ENCODE measurements at places on chromosomes 2 and 18.

- DNase-seq: peak; percentile 70
These were observed 1.3 kb downstream of the ZNF521 start for GRCh38 chr18:25350489-25351251.

- DNase-seq: no peak
These were observed 1442.6 kb downstream of the SUCLG1 start for GRCh38 chr2:83016343-83017110.

GRCh38 chr18:58009166-58009565 is 34.9 kb upstream of the NEDD4L start:
- DNase-seq: no peak

- no peak for DNase-seq
These were observed 104.0 kb downstream of the PRPF40A start for GRCh38 chr2:152613235-152613634.

DNA sequence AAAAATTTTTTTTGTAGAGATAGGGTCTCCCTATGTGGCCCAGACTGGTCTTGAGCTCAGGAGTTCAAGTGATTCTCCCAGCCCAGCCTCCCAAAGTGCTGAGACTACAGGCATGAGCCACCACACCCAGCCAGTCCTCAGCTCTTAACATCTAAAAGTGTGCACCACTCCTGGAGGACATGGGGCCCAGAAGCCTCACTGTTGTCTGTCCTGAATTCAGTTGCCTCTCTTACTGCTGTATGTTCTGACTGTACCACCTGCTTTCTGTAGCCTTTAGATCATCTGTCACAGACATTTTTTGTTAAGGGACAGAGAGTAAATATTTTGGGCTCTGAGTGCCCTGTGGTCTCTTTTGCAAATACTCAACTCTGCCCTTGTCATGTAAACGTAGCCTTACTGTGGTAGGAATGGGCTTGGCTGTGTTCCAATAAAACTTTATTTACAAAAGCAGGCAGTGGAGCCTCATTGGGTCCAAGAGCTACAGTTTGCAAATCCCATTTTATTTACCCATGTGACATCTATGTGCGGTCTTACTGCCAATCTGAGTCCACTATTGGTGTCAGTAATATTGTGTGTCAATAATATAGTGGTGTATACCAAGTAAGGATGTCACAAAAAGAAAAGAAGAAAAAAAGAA is 38.1 kb downstream of the TMEM37 start:
- no peak for DNase-seq

DNA sequence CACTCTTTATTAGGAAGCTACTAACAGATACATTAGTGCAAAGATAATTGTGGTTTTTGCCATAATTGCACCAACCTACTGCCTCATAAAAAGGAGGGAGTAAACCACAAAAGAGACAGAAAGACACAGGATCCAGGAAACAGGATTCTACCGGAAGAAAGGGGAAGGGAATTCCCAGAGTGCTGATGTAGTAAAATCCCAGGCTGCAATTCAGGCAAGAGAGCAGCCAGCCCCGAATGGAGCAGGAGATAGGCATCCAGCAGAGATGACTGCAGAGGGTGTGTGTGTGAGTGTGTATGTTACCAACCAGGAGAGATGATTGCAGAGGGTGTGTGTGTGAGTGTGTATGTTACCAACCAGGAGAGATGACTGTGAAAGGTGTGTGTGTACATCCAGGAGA is 84.4 kb downstream of the KCNS3 start:
- DNase-seq: peak; percentile 71

DNA sequence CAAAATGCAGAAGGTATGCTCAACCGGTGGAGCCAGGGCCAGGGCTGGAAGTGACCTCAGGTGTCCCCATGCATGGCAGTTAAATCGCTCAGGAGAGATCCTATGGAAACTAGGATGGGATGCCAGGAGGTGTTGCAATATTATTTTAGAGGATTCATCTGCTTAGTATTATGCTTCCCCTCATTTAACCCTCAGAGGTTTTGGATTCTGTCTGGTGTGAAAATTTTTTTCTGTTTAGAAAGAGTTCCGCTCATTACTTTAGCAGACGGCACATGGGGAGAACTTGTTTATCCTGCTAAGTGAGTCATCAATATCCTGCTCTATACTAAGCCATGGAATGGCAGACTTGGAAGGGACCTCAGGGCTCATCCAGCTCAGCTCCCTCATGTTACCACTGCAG is 42.5 kb downstream of the TRIB2 start:
- peak; percentile 94 for DNase-seq

- no peak for DNase-seq
These were observed 8.8 kb downstream of the FZD7 start for GRCh38 chr2:202042444-202042843.

DNA sequence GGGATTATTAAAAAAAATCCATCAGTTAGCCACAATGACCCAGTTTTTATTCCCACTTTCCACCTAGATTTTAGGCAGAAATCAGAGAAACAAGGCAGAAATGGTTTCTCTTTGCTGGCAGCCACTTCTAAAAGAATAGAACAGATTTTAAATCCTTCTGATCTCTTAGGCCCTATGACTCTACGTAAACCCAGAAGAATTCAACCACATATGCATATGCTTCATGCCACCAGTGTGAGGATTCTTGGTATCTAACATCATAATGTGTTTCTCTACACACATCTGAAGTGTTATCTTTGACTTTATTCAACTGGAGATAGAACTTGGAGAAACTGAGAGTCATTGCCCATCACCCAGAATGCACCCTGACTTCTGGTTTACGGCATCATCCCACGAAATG is 128.7 kb upstream of the TANK start:
- no peak for DNase-seq

DNA sequence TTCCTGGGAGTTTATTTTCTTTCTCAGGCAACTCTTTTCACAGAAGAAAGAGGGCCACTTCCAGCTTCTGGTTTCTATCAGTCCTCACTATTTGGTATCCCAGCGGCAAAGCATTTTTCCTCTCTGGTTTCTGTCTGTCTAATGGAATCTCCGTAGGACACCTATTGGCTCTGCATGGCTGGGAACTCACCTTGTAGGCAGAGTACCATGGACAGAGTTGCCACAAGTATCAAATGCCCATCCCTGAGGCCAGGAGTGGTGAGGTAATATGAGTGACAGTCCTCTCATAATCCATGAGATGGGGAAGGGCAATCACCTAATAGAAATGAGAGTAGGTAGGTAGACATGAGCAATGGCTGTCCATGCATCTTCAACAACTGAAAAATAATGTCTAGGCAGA is 369.5 kb upstream of the PIK3C3 start:
- DNase-seq: no peak

DNA sequence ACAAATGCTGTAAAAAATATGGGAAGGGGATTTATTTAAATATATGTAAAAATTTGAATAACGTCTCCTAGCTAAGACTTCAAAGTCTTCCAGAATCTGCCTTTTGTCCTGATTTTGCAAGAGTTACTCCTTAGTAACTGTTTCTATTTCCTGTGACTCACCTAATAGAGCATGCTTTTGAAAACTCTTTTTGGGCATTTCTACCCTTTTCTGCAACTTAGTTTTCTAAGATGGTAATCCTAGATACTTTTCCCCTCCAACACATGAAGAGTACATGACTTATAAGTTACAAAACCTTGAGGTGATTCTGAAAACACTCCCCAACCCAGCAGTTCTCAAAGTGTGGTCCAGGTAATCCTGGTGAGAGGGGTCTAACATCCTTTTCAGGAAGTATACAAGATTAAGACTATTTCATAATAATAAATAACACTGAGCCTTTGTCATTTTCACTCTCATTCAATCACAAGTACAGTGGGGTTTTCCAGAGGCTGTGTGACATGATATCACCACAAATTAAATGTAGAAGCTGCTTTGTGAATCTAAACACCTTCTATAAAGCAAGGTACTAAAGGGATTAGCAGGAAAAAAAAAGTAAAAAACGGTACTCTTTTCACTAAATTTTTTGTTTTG is 31.9 kb downstream of the PPP4R3B start:
- peak; percentile 61 for DNase-seq

GRCh38 chr2:74587664-74588277 is 33.3 kb downstream of the DOK1 start:
- peak; percentile 79 for DNase-seq

GRCh38 chr2:55986700-55987440 is 63.3 kb upstream of the EFEMP1 start:
- no peak for DNase-seq

DNA sequence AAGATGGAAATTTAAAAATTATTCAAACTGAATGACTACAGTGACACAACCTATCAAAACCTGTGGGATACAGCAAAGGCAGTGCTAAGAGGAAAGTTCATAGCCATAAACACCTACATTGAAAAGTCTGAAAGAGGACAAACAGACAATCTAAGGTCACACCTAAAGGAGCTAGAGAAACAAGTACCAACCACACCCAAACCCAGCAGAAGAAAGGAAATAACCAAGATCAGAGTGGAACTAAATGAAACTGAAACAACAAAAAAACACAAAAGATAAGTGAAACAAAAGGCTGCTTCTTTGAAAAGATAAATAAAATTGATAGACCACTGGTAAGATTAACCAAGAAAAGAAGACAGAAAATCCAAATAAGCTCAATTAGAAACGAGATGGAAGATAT is 247.2 kb upstream of the ZNF804A start:
- no peak for DNase-seq

GRCh38 chr2:179455824-179456223 is 191.2 kb upstream of the SESTD1 start:
- DNase-seq: no peak

GRCh38 chr18:31252522-31252921 is 65.4 kb upstream of the DSG1 start:
- DNase-seq: no peak

- no peak for DNase-seq
These were observed 50.3 kb upstream of the APCDD1 start for GRCh38 chr18:10404168-10404567.

GRCh38 chr18:23101861-23102432 is 33.3 kb upstream of the CABLES1 start:
- peak; percentile 72 for DNase-seq

- DNase-seq: no peak
These were observed 93.4 kb downstream of the PARD3B start for GRCh38 chr2:204638471-204639194.

DNA sequence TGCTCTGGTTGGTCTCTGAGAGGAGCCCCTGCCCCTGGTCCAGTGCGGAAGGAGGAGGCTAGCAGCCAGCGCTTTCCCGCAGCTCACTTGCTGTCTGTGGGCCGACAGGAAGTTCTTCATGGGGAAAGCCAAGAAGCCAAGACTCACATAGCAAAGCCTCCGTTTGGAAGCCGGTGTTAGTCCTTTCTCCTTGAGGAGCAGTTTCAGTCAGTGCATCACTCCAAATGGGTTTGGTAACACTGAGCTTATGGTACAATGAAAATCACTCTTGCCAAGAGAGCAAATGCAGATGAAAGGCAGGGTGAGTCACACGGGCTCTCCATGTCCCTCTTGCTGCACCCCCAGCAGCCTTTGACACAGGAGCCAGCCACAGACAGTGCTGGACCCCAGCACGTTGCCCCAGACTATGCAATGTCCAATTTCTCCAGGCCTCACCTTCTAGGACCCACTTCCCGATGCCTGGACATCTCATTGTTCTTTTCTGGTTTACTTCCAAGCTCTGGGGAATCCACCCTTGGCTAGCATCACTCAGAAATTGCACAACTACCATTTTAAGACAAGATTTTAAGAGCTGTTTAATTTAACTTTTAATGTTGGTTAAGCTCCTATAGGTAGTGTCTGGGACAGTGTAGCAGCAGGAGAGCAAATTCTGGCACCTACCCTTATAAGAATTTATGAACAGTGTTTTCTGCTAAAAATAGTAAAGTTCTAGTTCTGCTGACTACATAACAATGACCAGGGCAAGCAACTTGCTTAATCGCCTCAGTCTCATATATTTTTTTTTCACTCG is 174.9 kb downstream of the ASB1 start:
- DNase-seq: peak; percentile 27

- DNase-seq: peak; percentile 45
These were observed 18.2 kb downstream of the FHOD3 start for GRCh38 chr18:36315736-36316135.

DNA sequence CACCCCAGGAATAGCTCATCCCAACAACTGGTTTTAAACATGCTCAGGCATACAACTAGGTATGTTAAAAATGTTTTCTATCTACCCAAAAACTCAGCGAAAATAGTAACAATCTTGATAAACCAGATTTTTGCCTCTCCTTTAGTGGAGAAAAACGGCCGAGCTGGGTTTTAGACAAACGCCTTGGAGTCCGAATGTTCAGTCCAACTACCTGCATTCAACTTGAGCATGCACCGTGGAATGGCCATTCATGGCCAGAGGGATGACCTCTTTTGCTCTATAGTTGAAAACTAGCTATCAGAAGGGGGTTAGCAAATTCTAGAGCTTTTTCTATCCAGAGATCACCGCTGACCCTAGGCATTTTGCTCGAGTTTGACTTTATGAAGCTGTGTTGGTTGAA is 30.8 kb downstream of the PDIA6 start:
- DNase-seq: no peak

DNA sequence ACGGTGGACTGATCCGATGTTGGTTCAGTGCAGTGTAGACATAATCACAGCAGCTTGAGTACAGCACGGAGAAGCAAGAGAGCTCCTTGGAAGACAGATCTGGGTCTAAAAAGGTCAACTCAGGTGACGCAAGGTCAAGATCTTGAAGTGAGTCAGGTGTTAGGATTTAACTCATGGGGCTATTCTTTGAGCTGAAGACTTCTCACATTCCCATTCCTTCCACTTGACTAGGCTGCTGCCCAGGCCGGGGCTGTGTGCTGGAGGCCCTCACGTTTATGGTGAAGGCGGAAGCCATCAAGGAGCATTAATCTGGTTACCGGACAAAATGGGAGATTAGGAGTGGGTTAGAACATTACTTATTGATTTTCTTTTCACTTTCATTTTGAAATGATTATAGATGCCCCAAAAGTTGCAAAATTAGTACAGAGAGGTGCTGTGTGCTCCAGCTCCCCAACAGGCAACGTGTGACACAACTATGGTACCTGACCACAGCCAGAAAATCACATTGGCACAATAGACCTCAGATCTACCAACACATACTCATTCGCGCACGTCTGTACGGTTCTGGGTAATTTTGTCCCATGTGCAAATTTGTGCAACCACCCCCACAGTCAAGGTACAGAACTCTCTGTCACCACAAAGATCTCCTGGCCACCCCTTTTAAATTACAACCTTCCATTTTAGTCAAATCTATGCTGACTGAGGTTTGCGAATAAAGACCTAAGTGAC is 77.6 kb upstream of the SEC11C start:
- no peak for DNase-seq

GRCh38 chr2:4618141-4618540 is 914.8 kb downstream of the DCDC2C start:
- DNase-seq: no peak

All from mesenchymal stem cell (in vitro differentiated cells and primary cell).